ENCODE measurements at places on chromosomes 3 and 15. TPM values are rescaled to one million over a fixed set of nuclear protein-coding genes. Genes with fewer than 3 reads are reported as not detected.

Gene PLIN1
- polyA plus RNA-seq, result 2.3 TPM

Gene TGM5
- not detected for polyA plus RNA-seq

Gene SECISBP2L
- polyA plus RNA-seq, result 15.3 TPM

Gene CFAP91
- polyA plus RNA-seq, result 0.13 TPM

DNA sequence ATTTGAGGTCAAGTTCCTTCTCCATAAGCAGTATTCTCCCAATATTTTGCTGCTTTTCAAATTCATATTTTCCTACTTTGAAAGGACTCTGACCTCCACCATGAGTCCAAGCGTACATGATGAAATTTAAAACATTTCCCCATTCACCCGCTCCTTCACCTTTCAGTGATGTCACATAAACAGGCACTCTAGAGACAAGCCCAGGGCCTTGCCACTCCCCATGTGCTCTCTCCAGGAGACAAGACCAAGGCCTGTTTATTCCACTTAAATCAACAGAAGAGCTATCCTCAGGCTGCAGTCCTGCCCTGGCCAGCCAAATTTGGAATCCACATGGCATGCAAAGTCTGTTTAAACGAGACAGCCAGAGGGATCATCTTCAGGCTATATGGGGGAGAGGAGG lies 161.5 kb downstream of the ARRDC4 start:
- no peak for DNase-seq

DNA sequence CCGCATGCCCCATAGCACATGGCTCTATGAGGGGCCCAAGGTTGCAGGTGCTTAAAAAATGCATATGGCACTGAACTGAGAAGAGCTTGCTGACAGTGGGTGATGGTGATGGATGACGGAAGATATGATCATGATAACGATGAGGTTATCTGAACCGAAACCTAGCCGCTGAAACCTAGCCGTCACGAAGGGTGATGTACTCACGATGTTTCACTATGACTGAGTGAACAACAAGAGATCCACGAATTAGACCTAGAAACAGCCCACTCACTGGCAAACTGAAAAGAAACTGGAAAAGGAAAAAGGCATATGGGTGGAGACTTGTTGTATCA lies 57.6 kb upstream of the BCL6 start:
- no peak for DNase-seq

DNA sequence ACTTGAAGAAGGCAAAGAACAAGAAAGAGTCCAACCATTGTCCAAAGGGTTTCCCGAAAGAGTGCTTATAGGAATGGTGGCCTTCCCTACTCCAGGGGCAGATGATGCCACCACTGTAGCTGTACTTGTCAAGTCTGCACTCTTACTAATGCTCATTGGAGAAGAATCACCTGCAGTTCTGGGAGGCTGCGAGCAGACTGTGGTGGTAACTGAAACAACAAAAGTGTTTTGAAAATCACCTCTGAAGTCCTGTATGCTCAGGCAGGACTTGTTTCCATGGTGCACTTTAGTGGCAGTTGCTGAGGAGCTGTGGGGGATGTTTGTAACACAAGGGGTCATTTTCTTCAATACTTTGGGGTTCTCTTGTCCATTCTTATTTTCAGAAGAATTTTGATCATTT lies 36.0 kb downstream of the USF3 start:
- DNase-seq, result no peak

DNA sequence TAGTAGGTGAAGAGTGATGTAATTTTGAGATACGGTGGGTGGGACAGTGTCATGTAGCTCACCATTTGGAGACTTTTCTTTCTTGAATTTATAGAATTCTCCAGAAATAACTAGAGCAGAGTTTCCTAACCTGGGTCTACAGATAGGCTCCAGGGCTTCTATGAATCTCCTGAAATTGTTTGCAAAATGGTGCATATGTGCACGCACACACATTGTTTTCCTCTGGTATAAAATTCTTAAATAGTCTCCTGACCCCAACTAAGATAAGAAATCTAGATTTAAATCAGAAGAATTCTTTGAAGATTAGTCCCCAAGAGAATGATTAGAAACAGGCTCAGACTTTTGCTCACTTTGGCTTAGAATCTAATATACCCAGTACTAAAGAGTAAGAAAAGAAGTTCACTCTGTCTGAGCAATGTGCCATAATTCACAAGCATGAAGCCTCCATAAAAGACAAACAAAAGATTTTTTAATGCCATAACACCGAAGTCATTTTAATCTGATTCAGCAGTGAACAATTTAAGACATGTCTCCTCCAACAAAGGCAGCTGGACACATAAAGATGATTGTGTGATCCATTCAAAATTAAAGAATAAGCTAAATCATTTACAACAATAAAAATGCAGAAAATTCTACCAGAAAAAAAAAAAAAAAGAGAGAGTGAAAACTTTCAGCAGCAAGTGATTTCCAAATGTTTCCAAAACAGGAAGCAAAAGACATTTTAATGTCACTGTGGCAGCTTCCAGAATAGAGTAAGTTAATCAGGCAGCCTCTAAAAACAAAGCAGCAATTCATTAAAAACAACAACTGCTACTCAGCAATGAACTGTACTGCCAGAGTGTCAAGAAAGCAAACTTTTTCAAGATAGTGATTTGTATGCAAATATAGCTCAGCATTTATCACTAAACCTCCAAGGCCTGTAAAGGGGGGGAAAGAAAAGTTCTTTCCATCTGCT lies 975.5 kb upstream of the CFAP20DC start:
- no peak for DNase-seq

DNA sequence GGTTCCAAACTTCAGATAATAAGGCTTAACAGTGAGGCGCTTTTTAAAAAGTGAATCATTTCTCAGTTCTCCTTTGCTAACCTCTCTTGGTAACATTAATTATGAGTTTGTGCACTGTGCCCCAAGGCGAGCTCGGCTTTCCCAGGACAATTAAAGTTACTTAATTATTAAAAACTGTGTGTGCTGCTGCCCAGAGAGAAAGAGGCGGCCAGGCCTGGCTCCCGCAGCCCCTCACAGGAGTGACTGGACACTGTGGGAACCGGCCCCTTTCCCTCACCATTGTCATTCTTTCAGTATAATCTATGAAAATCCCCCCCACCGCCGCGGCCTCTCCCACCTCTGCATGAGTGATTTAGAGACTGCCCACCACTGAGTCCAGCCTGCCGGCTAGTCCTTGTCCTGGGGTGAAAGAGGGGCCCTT lies 43.1 kb upstream of the HES1 start:
- DNase-seq, result no peak

Data from psoas muscle (tissue), 8 donors.